ENCODE measurements at places on chromosomes 3 and 15.

GRCh38 chr3:70342149-70342548, 29.7 kb upstream of the MDFIC2 start:
- no peak for DNase-seq

GRCh38 chr15:48540756-48541155, 104.8 kb downstream of the FBN1 start:
- DNase-seq: no peak

- no peak for DNase-seq
Observed at GRCh38 chr15:38565287-38565670, 665 bp upstream of the RASGRP1 start.

DNA sequence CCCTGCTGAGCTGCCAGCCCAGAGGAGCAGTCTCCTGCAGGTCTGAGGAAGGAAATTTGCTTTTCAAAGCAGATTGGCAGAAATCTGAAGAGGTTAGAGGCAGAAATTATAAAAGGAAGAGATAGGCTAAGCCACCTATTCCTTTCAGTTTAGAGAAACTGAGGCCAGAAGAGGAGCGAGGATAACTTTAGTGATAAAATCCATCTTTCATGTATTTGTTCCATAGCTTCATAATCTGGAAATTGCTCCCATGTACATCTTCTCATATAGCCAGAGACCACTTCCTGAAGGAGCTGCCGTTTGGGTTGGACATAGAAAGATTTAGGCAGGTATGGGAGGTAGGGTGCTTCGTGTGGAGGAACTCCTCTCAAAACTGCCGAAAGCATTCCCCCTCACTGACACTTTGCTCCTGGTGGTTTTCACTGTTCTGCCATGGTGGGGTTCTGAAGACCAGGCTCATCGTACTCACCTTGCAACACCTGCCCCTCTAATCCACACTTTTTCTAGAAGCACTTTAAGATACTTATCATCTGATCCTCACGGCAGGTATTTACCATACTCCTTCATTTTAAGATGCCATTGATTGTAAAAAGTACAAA, 670 bp upstream of the ACAP2 start:
- no peak for DNase-seq

DNA sequence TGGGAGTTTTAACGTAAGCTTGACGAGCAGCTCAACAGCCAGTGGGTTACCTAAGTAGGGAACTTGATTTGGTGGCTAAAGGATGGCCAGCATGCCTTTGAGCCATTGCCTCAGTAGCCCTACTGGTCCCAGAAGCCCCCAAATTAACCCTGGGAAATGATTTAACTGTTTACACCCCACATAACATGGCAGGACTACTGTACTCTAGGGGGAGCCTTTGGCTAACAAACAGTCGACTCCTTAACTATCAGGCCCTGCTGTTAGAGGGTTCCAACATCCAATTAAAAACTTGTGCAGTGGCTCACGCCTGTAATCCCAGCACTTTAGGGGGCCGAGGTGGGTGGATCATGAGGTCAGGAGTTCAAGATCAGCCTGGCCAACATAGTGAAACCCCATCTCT, 9.4 kb upstream of the SMCO1 start:
- DNase-seq: no peak

DNA sequence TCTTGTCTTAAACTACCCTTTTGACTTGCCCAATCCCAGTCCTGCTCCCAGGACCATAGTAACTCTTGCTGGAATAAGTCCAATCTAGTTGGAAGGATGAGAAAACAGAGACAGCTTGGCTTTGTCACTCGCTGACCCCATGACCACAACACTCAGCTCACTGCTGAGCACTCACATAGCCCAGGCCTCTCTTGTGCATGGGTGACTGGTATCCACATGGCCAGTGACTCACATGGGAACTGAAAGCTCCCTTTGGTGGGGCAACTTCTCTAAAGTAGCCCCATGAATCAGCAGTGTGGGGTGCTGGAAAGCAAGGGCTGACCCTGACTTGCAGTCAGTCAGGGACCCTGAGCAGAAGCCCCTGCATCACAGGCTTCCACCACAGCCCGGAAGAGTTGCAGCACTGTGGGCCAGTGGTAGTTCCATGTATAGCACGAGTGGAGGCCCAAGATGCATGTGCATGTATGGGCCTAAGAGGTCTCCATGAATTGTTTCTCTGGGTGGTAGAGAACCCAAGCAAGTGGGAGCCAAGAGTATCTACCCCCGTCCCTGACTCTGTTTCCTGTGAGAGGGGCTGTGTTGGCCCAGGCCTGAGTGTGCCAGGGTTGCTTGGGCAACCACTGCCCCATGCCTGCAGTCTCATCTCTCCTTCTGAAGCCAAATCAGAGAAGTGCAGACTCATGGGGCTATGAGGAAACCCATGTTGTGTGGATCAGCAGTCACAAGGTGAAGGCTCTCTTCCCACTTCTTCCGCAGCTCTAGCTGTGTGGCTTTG, 62.1 kb upstream of the XCR1 start:
- DNase-seq: no peak

- no peak for DNase-seq
Observed at GRCh38 chr3:189698811-189699210, 67.6 kb downstream of the TP63 start.

DNA sequence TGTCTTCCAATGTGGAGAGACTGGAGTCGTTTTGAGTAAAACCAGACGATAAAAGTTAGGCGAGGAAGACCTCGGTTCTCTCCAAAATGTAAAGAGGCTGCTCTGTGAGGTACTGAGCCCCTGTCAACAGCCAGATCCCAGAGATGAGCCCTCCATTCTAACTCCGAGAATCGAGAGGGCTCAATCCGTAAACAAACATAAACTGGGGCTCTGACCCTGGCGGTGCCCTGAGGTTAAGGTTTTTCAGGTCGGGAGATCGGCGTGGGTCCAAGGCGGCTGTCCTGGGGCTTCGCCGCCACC, 417 bp downstream of the TBCCD1 start:
- no peak for DNase-seq

DNA sequence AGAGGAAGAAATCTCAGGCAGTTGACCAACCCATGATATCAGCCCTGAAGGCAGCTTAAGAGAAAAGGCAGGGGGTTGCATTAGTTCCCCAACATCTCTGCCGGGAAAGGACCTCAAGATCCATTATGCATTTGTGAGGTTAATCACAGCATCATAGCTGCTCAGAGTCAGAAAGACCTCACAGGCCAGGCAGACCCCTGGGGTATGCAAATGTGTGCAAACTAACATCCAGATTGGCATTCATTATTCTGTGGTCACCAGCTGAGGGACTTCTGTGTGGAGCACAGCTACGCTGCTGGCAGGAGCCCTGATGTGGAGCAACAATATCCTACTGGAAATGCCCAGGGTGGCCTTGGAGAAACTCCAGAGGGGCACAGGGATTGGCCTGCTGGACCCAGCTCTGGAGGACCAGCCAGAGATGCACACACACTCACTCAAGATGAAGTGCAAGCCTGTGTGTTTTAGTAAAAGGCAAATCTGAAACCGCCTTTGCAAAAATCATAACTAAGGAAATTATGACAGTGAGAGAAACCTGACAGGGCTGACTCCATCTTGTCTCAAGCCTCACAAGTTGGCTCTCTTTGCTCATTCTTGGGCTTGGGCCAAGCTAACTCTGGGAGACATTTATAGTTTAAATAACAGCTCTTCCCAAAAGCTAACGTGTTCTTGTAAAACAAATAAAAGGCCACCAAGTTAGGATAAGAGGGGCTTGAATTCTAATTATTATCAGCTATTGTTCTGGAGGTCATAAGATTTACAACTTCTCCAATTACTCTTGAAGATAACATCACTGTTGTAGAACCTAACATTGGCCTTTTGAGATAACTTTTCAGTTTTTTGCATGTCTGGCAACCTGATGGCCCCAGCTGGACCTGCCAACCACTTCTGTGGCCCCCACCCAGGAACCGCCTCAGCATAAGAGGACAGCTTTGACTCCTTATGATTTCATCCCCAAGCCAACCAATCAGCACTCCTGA, 257.1 kb downstream of the UACA start:
- no peak for DNase-seq

Measured in CD4-positive, alpha-beta T cell treated with Interleukin-15 for 4 hours (primary cell).